ENCODE measurements at places on chromosomes 6 and 20. TPM values are rescaled to one million over a fixed set of nuclear protein-coding genes. Genes with fewer than 3 reads are reported as not detected.

GRCh38 chr6:129429956-129430355 lies 280.0 kb downstream of the ARHGAP18 start:
- no peak for DNase-seq

DNA sequence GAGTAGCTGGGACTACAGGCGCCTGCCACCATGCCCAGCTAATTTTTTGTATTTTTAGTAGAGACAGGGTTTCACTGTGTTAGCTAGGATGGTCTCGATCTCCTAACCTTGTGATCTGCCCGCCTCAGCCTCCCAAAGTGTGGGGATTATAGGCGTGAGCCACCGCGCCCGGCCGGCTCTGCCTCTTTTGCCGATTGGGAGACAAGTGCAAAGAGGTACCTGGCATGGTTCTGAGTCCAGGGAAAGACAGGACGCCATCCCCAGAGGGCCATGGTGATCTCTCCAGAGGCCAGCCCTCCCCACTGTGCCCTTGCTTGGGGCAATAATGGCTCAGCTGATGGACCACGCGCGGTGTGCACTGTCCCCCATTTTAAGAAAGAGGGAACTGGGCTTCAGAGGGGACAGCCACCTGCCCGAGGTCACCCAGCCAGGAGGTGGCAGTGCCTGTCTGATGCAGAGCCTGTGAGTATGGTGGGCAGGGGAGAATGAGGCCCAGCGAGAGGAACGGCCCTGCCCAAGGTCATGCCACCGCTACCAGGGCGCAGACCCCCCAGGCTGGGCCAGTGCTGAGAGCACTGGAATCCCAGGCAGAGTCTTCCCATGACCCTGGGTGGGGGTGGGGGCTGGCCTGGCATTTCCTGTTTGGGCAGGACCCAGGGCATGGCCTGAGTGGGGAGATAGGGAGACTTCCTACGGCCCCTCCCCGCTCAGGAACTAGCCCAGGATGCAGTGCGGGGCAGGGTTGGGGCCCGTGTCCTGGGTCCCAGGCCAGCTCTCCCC lies 61.0 kb downstream of the SNAI1 start:
- no peak for DNase-seq

The TRIM31 gene
- not detected for total RNA-seq

- no peak for DNase-seq
These were observed 12.4 kb downstream of the TFEB start for GRCh38 chr6:41722969-41723529.

DNA sequence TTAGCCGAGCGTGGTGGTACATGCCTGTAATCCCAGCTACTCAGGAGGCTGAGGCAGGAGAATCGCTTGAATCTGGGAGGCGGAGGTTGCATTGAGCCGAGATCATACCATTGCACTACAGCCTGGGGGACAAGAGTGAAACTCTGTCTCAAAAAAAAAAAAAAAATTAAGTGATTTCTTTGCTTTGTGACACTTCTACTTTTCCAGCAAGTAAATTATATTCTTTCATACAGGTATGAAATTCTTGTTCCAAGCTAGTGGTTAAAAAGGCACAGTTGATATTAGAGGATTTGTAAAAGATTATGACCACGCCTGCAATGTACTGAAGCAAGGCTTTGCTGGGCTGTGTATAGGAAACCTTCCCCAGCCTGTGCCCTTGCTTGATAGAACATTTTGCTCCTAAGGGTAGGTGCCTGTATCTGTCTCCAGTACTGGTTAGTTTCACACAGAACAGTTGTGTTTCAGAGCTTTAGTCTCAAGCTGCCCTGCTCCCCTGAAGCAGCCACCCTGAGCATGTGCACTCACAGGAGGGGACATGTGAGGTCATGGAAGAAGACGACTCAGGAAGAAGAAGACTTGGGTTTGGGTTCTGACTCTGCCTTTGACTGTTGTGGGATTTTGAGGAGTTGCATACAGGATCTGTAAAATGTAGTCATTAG lies 10.2 kb downstream of the PTPN1 start:
- no peak for DNase-seq

GRCh38 chr6:149646599-149646998 lies 1.9 kb downstream of the KATNA1 start:
- no peak for DNase-seq

The HCRTR2 gene
- not detected for total RNA-seq

DNA sequence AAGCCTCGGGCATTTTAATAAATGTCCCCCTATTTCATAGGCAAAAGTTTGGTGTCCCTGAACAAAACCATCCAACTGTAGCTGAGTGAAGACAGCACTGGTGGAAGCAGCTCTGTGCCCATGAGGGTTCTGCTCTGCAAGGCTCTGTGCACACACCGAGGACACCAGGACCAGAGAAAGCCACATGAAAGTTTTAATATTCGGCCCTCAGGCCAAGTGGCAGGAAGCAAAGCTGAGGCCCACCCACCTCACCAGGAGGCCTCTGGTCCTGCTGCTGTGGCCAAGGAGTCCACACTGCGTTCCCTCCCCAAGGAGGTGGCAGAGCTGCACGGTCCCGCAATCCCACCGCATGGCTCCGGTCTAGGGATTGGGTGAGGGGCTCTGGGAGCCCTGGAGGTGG lies 62.6 kb upstream of the RPS6KA2 start:
- DNase-seq: no peak

The FOXC1 gene
- total RNA-seq: 9.2 TPM

The LY86 gene
- 11.6 TPM for total RNA-seq

GRCh38 chr6:139406577-139407343 lies 32.3 kb upstream of the CITED2 start:
- DNase-seq: no peak

DNA sequence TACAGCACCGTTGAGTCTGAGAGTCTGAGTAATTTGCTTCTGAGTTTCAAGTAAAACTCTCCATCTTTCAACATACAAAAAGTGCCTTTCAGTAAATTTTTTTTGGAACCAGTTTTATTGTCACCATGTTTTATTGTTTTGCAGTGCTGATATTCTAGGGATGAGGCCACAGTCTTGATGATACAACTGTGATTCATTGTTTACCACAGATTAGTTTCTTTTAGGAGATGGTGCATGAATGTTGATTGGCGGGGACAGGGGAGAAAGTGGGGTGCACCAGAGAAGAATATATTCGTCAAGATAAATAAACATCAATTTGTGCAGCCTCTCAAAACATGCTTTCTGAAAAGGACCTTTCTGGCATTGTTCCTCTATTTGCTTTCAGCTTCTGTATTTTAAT lies 109.0 kb downstream of the MCHR2 start:
- DNase-seq: no peak

The LBP gene
- 10.5 TPM for total RNA-seq

GRCh38 chr6:117919775-117920729 lies 13.0 kb downstream of the SLC35F1 start:
- no peak for DNase-seq

The OR2J2 gene
- not detected for total RNA-seq

GRCh38 chr20:6007529-6008103 lies 46.2 kb downstream of the LRRN4 start:
- no peak for DNase-seq

- peak; percentile 5 for DNase-seq
These were observed 241.8 kb downstream of the TTLL2 start for GRCh38 chr6:167566711-167567141.

DNA sequence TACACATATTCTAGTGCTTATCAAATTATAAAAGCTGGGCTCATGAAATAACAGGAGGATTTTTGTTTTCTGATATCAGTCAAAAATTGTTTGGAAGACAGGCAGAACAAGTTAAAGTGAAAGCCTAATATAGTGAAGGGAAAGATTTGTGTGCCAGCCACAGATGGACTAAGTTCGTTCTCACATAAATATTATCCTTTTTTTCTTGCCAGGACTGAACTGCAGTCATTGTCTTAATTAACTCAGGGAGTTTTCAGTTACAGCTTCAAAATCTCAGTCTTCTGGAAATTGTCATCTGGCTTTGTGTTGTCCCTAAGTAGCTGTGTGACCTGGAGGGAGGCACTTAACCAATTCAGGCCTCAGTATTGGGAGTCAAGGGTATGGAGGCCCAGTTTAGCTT lies 40.7 kb downstream of the PLCB4 start:
- no peak for DNase-seq

Data from omental fat pad (tissue), 4 donors.